ENCODE measurements at places on chromosomes 1 and 21.

DNA sequence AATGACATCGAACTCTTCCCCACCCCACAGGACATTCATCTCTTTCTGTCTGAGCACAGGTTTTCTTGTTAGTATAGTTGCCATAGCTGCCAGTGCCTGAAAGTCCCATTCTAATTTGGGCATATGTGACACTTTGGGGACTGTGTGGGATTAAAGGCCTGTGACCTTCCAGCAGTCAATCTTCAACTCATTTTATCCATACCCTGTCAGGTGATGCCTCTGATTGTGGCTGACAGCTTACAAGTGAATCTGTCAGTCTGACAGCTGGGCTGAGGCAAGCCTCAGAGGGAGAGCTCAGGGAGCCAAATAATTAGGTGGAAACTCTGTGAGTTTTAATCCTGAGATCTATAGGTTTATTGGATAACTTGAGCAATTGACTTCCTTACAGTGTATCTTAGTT lies 29.6 kb downstream of the ZCCHC17 start:
- no peak for DNase-seq

GRCh38 chr1:58842941-58843340 lies 59.1 kb upstream of the JUN start:
- no peak for DNase-seq

- DNase-seq: no peak
These were observed 11.5 kb downstream of the PLEKHA6 start for GRCh38 chr1:204348242-204348641.

DNA sequence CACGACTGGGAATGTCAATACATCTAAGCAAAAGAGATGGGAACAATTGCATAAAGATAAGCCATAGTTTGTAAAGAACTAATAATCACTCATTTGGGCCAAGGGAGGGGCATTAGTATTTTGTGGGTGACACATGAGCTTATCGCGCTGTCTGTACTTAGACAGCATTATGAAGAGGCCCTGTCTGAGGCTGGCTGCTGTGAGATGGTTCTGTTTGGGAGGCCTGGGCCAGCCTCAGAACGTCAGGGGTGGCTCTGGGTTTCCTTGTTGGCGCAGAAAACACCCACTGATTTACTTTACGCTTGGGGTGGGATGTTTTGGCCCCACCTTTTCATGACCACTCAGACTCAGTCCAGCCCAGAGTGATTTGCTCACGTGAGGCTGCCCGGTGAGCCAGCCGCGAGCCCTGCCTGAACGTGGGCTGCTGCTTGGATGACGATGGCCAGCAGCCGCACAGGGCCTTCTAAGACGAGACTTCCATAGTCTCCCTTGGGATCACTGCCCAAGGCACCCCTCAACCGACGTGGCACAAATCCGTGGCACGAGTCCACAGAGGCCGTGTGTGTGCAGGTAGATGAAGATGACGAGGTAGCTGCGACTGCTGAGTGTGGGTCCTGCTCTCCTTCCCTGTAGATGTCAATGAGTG lies 18.7 kb downstream of the UMODL1 start:
- DNase-seq: no peak

- no peak for DNase-seq
These were observed 115.6 kb downstream of the PGBD5 start for GRCh38 chr1:230310381-230311163.

DNA sequence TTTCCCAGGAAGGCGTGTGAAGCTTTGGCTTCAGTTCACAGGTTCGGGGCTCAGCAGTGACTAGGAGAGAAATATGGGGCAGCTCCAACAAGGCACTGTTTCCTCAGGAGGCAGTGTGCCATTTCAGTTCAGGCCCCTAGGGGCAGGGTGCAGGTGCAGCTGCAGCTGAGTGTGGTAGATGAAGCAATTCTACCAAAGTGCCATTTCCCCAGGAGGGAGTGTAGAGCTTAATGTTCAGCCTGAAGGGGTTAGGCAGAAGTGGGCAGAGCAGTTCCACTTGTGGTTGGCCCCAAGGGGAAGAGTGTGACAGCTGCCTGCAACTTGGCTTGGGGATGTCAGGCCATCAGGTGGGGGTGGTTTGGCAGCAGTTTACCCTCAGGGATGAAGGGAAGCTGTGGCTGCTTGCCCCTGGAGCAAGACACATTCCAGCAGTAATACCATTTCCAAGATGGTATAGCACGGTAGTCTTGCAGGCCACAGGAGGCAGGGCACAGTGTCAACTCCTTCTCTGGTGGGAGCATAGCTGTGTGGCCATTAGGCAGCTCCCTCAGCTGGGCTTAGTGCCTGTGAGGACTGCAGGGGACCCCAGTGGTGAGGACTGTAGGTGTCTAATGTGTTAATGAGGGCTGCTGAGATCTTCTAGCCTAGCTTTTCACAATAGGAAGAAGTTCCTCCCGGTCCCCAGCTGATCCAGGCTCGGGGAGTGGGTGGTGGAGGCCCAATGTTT lies 34.7 kb downstream of the RGSL1 start:
- DNase-seq: peak; percentile 22

- no peak for DNase-seq
These were observed 70.4 kb downstream of the MEGF6 start for GRCh38 chr1:3540876-3541275.
